ENCODE measurements at places on chromosomes 13 and 19.

GRCh38 chr13:41985788-41986508, 25.0 kb upstream of the VWA8 start:
- no peak for DNase-seq

- DNase-seq, result no peak
Observed at GRCh38 chr19:55315956-55316525, 9.1 kb downstream of the TMEM150B start.

GRCh38 chr13:94706843-94707399, 5.4 kb downstream of the SOX21 start:
- no peak for DNase-seq

- no peak for DNase-seq
Observed at GRCh38 chr13:20387441-20387971, 138.2 kb downstream of the CRYL1 start.

DNA sequence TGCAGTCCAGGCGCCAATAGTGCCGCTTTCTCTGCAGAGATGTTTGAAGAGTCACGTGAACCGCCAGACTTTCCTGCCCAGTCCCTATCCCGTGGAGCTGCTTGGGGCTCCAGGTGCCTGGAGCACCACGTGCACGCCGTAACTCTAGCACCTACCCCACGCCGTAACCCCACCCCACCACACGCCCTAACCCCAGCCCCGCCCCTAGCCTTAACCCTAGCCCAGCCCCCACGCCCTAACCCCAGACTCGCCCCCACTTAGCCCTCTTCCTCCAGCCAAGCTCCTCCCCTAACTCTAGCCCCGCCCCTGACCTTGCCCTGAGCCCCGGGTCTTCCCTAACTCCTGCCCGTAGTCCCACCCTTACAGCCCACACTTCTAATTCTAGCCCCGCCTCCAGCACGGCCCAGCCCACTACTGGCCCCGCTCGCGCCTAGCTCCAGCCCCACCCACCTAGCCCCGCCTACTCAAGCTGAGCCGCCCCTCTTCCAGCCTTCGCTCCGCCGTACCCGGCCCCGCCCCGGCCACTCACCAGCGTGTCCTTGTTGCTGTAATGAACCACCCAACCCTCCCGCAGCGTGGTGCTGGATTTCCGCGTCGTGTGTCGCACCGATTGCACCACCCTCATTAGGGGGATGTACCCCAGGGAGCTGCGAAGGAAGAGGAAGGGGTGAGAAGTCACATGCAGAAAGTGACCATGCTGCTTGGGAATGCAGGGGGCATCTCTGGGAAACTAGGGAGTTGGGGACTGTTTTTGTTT, 19.5 kb downstream of the PRKD2 start:
- no peak for DNase-seq

- DNase-seq, result no peak
Observed at GRCh38 chr13:22765547-22765946, 415.2 kb upstream of the SGCG start.

DNA sequence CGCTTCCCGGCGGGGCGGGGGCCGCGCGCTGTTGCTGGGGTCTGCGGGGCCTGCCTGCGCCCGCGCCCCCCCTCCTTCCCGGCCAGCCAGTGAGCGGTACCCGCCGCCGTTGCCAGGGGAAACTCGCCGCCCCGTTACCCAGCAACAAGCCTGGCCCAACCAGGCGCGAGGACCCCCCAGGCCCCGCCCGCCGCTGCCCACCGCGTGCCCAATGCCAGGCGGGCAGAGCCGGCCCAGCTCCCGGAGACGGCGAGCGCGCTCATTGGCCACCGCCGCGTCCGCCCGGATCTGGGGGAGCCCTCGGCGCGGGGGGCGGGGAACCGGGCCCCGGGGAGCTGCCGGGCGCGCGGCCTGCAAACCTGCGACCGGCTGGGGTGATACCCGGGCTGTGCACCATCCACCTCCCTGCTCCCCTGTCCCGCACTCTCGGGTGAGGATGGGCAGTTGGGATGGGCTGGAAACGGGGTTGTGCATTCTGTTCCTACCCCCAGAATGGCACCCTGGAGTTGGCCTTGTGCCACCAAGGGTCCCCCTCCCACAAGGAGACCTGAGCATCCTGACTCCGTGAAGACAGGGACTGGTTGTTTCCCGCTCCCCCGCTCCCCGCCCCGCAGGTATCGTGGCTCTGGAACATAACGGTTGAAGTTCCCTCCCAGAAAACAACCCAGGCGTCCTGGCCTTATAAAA, 8.8 kb upstream of the BBC3 start:
- DNase-seq, result peak; percentile 88

GRCh38 chr19:38557205-38557799, 60.5 kb downstream of the MAP4K1 start:
- peak; percentile 76 for DNase-seq

GRCh38 chr13:39895254-39895653, 239.8 kb downstream of the COG6 start:
- no peak for DNase-seq

- DNase-seq, result no peak
Observed at GRCh38 chr19:7552781-7553180, 17.3 kb downstream of the PNPLA6 start.

- DNase-seq, result no peak
Observed at GRCh38 chr19:50563597-50563996, 4.6 kb downstream of the LRRC4B start.

- DNase-seq, result no peak
Observed at GRCh38 chr13:50714891-50715290, 128.6 kb downstream of the DLEU7 start.

DNA sequence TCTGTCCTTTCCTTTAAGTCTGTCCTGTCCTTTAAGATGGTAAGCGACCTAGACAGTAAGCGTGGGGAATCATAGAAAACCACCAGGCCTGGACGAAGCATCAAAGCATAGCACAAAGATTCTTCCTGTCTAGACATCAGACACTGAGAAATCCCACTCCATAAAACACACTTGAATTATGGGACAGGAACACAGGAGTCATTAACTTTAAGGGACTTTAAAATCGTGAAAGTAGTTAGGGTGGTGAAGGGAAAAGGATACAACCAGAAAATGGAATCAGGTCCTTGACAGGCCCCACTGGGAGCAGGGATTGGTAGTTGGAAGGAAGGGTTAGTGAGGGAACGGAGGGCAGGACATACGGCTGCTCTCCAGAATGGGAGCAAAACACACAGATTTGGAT, 31.6 kb upstream of the C1QTNF9 start:
- no peak for DNase-seq

GRCh38 chr19:4889034-4889815, 13.5 kb downstream of the ARRDC5 start:
- no peak for DNase-seq

DNA sequence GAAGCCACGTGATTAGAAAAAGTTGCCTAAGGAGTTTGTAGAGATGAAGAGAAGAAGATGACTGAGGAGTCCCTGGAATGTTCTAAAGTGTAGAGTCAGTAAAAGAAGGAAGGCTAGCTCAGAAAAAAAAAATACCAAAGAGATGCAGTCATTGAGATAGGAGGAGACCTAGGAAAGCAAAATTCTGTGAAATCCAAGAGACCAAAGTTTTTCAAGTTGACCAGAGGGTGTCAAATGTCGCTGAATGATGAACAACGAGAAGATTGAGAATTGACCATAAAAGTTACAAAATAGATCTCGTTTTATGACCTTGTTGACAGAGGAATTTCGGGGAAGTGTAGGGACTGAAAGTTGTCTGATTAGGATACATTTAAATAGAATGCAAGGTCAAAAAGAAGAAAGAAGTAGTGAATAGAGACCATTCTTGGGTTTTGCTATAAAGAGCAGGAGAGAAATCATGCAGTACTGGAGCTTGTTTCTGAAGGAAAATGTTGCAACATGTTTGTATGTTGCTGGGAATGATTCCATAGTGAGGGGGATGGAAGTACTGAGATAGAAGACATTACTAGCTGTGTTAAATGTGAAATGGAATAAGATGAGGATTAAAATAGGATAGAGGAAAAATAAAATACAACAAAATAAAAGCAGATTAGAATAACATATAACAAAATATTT, 30.2 kb upstream of the HTR2A start:
- DNase-seq, result no peak

GRCh38 chr13:58619396-58620113, 988.0 kb downstream of the PCDH17 start:
- no peak for DNase-seq

DNA sequence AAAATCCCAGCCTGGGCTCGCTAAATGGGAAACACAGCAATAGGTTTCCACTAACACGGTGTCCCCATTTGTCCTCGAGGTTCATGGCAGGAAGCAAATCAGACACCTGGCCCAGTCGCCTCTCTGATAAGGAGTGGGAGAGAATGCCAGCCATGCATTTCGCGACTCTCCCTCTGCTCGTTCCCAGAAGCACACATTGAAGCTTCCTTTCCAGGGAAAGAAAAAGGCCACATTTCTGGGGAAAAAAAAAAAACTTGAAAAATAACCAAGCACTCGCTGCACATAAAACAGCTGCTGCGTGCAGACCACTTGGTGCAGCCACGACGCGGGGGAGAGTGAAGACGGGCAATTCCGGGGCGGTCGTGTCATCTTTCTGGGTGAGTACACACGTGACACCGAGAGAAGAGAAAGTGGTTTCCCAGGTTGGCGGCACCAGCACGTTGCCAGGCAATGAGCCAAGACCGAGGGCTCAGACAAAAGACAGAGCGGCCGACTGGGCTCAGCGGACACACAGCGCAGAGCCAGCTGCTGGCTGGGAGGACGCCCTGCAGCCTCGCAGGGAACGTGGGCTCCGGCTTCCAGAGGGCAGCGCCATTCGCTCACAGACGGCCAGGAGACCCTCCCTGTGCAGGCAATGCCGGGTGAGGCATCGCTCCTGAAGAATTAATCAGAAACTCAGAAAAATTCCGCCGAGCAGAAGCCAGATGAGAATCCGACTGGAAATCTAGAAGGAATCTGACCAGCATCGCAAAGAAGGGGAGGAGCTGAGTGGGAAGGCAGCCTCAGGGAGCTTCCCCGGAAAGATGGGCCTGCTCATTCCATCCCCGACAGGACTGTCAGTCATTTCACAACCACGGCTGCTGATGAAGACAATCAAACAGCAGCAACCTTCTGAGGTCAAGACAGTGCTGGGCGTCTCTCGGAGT, 83.2 kb upstream of the IRS2 start:
- no peak for DNase-seq

- peak; percentile 65 for DNase-seq
Observed at GRCh38 chr19:54523403-54523802, 20.8 kb downstream of the LAIR2 start.

- no peak for DNase-seq
Observed at GRCh38 chr13:38784036-38784880, 97.4 kb downstream of the FREM2 start.

GRCh38 chr19:46950526-46951170, 69.0 kb upstream of the NPAS1 start:
- no peak for DNase-seq

GRCh38 chr13:19861762-19862161, 1.7 kb downstream of the ZMYM5 start:
- no peak for DNase-seq

GRCh38 chr13:99995589-99996380, 14.2 kb downstream of the ZIC2 start:
- no peak for DNase-seq

DNA sequence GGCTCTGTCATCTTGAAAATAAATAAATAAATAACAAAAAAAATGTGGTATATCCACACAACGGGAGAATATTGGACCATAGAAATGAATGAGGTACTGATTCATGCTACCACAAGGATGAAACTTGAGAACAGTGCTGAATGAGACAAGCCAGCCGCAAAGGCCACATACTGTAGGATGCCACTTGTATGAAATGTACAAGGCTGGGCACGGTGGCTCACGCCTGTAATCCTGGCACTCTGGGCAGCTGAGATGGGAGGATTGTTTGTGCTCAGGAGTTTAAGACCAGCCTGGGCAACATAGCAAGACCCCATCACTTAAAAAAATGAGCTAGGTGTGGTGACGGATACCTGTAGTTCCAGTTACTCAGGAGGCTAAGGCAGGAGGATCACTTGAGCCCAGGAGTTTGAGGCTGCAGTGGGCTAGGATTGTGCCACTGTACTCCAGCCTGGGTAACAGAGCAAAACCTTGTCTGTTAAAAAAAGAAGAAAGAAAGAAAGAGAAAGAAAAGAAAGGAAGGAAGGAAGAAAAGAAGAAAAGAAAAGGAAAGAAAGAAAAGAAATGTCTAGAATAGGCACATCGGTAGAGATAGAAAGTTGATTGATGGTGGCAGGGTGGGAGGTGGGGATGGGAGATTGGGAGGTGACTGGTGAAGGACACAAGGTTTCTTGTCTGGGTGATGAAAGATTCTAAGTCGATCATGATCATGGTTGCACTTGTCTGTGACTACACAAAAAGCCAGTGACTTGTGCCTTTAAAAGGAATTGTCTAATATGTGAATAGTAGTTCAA, 20.3 kb downstream of the HPN start:
- DNase-seq, result no peak

DNA sequence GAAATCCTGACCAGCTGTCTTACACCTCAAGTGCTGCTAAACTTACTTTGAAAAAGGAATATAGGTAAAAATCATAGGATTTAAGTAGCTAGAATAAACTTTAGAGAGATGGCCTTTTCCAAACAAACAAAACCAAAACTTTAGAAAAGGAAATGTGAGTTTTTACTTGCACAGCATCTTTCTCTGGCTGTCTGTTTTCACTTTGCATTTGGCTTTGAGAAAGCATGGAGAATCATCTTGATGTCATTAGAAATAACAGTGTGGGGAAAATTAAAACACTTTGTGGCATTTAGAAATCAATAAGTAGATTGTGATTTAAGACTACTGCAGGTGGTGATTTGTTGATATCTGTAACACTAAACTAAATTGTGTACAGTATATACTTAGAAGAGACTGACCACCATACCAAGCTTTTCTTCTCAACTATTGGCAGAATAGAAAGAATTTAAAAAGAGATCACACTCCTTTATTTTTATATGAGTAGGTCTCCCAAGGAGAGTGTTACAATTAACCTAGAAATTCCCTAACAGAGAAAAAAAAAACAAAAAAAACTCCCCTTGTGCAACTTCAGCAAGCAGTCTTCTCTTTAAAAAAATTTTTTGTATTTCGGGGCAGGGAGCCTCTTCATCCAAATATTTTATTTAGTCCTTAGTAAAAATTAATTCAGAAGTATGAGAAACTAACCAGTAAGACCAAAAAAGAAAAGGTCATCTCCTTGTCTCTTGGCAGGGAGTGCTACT, 6.1 kb downstream of the WDFY2 start:
- DNase-seq, result no peak

DNA sequence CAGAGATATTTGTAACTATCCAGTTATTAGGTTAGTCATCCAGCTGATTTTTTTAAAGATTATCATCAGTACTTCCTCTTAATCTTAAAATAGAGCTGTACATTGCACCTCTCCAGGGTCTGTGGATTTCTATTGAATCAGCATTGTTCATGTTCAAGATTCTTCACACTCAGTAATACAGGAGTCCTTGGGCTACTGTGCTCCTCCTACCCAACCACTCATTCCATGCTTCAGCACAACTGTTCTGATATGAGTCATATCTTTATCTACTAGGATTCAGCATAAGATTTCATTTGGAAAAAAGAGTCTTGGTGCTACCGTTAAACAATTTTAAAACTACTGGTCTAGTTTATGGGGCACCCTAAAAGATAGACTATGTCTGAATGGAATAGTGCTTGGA, 357.8 kb downstream of the DCT start:
- no peak for DNase-seq

GRCh38 chr19:46629546-46630025, 4.7 kb upstream of the PTGIR start:
- no peak for DNase-seq

All from activated effector memory CD4-positive, alpha-beta T cell treated with anti-CD3 and anti-CD28 coated beads, Interleukin-2, amount 50 U/mL, for 16 hours (primary cell).